ENCODE measurements at places on chromosomes 11 and 22. TPM values are rescaled to one million over a fixed set of nuclear protein-coding genes. Genes with fewer than 3 reads are reported as not detected.

RAB36 gene
- 0.22 TPM for total RNA-seq

MUC6 gene
- not detected for total RNA-seq

DDTL gene
- total RNA-seq = 3.0 TPM

PES1 gene
- total RNA-seq = 55.2 TPM

OR5P2 gene
- total RNA-seq = not detected

Measured in activated naive CD4-positive, alpha-beta T cell treated with anti-CD3 and anti-CD28 coated beads, Interleukin-2, amount 10 ng/mL, durations not matched to agents 5 hours and 36 hours (primary cell).